ENCODE measurements at places on chromosomes 12 and 14.

- DNase-seq, result peak; percentile 36
Observed at GRCh38 chr14:65206448-65207096, 104.3 kb upstream of the MAX start.

- no peak for DNase-seq
Observed at GRCh38 chr12:79127271-79127751, 262.7 kb downstream of the SYT1 start.

- no peak for DNase-seq
Observed at GRCh38 chr12:28425526-28425925, 235.3 kb downstream of the CCDC91 start.

GRCh38 chr12:27331291-27331926 is 1.2 kb upstream of the BMAL2 start:
- DNase-seq, result no peak

- no peak for DNase-seq
Observed at GRCh38 chr14:98714626-98715425, 557.2 kb downstream of the BCL11B start.

GRCh38 chr12:66851134-66851533 is 172.3 kb upstream of the GRIP1 start:
- no peak for DNase-seq

GRCh38 chr14:61596990-61597389 is 98.3 kb upstream of the HIF1A start:
- DNase-seq, result no peak

- DNase-seq, result no peak
Observed at GRCh38 chr14:51069055-51069454, 25.9 kb downstream of the TRIM9 start.

DNA sequence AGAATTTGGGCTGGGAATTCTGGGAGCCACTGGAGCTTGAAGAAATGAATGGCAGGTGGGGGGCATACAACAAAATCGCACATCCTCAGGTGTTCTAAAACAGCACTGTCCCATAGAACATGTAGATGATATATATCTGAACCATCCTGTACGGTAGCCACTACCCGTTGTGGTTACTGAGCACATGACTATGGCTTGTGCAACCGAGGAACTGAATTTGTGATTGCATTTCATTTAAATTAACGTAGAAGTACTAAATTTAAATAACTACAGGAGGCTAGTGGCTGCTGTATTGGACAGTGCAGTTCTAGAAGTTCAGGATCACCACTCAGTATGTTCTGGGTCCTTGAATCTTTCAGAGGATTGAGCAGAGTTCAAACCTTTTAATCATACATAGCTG is 172.4 kb downstream of the PHETA1 start:
- no peak for DNase-seq

DNA sequence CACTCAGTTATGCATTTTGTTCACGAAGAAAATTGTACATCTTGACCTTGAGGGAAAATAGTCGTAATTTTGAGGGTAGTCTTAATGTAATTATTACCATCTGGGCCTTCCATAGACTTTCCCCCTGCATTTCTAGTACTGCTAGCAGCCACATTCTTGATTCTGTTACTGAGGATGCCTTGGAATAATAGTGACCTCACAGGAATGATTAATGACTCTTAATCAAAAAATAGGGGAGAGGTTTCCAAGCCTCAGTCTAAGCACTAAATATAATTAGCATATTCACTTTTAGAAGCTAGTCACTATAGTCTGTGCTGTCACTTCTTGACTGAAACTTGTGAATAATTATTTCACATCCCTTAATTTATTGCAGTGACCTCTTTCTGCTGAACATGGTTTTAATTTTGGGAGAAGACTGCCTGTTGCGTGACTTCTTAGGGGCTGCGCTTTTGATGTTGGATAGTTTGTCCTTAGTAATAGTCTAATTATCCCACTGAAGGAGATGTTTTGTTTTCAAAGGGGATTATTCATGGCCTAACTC is 400.5 kb downstream of the ADAMTS20 start:
- DNase-seq, result no peak

DNA sequence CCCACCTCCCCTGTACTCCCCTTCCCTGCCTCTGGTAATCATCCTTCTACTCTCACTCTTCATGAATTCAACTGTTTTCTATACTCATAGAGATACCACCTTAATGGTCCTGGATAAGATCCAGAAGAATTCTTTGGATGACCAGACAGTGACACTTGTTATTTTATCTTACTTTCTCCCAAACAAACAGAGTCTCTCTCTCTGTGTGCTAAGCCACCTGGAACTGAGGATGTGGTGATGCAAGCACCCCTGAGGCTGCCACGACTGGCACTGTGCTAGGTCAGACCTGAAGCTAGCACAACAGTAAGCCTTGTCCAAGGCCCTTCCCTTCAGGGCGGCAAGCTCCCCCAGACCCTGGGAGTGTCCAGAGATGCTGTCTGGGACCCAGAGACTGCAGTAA is 250.2 kb downstream of the C12orf50 start:
- DNase-seq, result no peak

DNA sequence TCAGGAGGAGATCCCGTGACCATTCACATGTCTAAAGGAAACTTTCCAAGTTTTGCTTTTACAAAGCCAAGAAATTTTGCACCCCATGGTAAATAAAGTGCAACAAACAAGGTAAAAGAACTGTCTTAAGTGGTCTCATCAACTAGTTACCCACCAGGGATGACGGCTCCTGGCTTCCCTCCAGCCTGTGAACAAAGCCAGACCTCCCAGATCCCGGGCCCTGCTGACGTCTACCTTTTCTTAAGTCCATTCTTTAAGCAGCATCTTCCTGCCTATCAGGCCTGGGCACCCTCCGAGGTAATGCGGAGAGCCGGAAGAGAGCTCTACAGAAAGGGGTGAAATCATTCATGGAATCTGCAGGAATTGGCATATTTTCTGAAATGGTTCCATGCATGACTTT is 58.0 kb upstream of the DAAM1 start:
- no peak for DNase-seq

- DNase-seq, result no peak
Observed at GRCh38 chr14:102821252-102821651, 44.0 kb downstream of the TRAF3 start.

DNA sequence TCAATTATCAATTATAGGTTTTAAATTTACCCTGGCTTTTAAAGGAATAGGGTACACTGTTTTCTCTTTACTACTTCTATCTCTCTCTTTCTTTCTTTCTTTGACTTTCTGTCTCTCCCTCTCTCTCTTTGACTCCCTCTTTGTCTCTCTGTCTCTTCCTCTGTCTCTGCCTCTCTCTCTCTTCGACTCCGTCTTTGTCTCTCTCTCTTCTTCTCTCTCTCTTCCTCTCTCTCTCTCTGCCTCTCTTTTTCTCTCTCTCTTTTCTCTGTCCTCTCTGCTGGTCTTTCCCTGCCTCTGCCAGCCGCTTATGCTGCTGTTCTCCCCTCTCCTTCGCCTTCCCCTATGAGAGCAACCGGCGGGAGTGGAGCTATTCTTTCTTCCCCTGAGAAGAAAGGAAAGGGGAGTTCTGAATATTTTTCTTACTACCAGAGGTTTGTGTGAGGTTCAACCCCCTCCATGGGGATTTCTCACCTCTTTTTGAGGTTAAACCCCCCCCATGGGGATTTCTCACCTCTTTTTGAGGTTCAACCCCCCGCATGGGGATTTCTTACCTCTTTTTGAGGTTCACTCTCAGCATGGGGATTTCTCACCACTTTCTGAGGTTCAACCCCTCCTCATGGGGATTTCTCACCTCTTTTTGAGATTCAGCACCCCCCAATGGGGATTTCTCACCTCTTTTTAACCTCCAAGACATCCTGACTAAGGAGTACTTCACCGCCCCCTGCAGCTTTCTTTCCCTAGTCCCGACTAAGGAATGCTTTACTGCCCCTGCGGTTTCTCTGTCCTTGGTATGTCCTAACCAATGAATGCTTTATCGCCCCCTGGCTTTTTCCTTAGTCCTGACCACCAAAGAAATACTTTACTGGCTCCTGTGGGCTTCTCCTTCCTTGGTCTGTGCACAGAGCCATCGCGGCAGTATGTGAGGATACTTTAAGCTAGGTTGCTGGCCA is 27.4 kb upstream of the DDHD1 start:
- peak; percentile 31 for DNase-seq

DNA sequence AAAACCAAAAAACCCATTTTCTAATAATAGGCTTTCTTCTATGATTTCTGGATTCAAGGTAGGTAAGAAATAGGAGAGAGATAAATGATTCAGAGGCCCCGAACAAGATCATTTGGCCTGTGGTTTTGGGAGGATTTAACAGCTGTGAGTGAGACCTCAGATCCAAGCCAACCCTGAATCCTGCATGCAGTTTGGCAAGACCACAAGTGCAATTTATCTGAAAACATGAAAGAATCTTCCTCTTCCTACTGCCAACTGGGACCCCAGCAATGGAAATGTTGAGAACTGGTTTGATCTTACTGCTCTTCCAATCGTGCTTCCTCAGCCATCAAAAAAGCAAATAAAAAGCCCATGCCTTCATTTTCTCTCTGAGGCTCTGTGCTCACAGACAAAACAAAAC is 519.7 kb upstream of the TBX3 start:
- no peak for DNase-seq

DNA sequence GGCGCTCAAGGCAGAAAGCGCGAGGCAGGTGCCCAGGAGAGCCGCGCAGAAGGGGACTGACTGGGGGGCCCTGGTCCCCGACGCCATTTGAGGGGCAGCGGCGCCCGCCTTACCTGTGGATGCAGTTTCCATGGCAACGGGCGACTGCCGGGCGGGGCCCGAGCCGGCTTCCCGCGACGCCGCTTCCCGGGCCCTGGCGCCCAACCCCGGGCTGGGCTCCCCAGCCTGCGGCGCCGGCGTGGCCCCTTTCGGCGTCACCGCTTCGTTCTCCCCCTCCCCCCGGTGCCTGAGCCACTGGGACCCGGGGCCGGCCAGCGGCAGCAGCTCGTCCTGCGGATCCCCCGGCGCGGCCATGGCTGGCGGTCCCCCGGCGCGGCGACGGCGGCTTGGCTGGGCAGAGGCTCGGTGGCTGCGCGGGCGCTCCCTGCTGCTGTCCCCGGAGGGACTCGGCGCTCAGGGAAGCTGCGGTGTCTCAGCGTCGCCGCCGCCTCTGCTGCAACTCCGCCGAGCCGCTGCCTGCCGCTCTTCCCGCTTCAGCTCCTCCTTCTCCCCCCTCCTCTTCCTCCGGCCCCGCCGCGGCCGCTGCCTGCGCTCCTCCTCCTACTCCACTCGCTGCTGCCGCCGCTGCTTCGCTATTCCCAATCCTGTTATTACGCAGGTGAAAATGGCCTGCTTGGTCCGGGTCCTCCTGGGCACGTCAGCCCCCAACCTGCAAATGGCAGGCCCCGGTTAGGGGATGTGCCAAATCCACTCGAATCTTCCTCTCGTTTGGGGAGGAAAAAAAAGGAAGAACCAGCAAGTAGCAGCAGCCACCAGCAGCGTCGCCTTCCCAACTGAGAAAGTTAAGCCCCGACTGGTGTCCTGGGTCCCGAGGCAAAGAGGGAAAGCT is at the start of gene RTN1:
Gene RTN1, minus strand, starts transcription at position 500 of the 889 bp plus-strand sequence. Its CDS starts 146 bp downstream, at position 354.
- no peak for DNase-seq

- no peak for DNase-seq
Observed at GRCh38 chr12:108483213-108484059, 31.6 kb upstream of the FICD start.

DNA sequence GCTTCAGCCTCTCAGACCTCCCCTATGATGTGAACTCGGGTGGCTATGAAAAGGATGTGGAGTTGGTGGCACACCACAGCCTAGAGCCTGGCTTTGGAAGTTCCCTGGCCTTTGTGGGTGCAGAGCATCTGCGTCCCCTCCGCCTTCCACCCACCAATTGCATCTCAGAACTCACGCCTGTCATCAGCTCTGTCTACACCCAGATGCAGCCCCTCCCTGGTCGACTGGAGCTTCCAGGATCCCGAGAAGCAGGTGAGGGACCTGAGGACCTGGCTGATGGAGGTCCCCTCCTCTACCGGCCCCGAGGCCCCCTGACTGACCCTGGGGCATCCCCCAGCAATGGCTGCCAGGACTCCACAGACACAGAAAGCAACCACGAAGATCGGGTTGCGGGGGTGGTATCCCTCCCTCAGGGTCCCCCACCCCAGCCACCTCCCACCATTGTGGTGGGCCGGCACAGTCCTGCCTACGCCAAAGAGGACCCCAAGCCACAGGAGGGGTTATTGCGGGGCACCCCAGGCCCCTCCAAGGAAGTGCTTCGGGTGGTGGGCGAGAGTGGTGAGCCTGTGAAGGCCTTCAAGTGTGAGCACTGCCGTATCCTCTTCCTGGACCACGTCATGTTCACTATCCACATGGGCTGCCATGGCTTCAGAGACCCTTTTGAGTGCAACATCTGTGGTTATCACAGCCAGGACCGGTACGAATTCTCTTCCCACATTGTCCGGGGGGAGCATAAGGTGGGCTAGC is 7.0 kb upstream of the RPS26 start:
- DNase-seq, result no peak

DNA sequence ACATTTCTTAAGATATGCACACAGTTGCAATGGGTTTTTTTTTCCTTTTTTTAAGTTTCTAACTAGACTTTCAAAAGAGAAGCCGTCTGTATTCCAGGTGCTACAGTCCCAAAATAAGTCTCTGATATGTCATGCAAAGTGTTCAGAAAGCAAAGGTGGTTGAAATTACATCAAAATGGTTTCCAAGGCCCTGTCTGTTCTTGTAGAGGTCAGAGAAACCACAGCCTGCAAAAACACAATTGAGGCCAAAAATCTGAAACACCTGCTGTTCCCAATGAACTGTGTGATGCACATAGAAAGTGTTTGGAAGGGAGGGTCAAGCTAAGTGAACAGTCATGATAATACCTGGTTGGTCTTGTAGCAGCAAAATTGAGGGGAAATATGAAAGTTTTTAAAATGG is 91.0 kb downstream of the VRK1 start:
- DNase-seq, result no peak

GRCh38 chr12:61566183-61566582 is 694.0 kb upstream of the USP15 start:
- no peak for DNase-seq

- DNase-seq, result no peak
Observed at GRCh38 chr14:87397499-87397898, 595.5 kb downstream of the GALC start.

- no peak for DNase-seq
Observed at GRCh38 chr12:93582351-93582750, 9.9 kb downstream of the SOCS2 start.
